Neural progenitor cell (in vitro differentiated cells): ENCODE measurements at places on chromosomes 7 and 10.

DNA sequence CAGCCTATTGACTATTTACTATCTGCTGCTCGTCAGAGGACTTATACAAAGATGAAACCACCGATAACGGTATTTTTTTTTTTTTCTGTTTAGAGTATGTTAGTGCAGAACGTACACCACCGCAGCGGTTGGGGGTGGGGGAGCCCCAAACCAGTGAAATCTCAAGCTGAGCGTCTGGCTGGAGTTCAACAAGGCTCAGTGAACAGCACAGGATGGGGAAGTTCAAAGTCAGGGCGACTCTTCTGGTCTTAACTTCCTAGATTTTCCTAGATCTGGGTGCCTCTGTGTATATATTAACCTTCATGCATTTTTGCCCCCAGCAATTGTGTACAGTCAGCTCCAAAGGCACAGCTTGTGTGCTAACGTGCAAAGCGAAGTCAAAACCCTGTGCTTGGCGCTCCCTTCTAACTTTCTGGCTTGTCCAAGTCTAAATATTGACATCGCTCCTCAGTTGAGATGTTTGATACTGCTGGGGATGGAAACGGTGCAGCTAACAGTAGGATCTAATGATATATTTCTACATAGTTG, 1.1 kb downstream of the RHOBTB1 start:
- H3K4me3 ChIP-seq = peak overlapping the region; percentile 79
- H3K36me3 ChIP-seq = no peaks in the 10 kb centered on the region
- no peak for DNase-seq
- H3K4me1 ChIP-seq = no peaks in the 10 kb centered on the region

- H3K27me3 ChIP-seq = no peaks in the 10 kb centered on the region
- no peak overlapping the region for H3K4me3 ChIP-seq
- no peaks in the 10 kb centered on the region for H3K36me3 ChIP-seq
- no peak for DNase-seq
- H3K4me1 ChIP-seq = peaks cover 17% of the 10 kb centered on the region
- H3K27ac ChIP-seq = no peak overlapping the region
Measured at GRCh38 chr10:19046679-19047078, 1.9 kb upstream of the MALRD1 start.

- no peak for DNase-seq
- H3K27ac ChIP-seq = no peak overlapping the region
- H3K36me3 ChIP-seq = no peaks in the 10 kb centered on the region
- peaks cover 7% of the 10 kb centered on the region for H3K4me1 ChIP-seq
- H3K4me3 ChIP-seq = no peak overlapping the region
Measured at GRCh38 chr7:36264913-36265516, 112.0 kb downstream of the EEPD1 start.

GRCh38 chr7:134832367-134832766, 52.9 kb downstream of the CALD1 start:
- DNase-seq = no peak
- no peak overlapping the region for H3K27ac ChIP-seq
- H3K36me3 ChIP-seq = no peaks in the 10 kb centered on the region
- no peaks in the 10 kb centered on the region for H3K27me3 ChIP-seq
- no peak overlapping the region for H3K4me3 ChIP-seq
